ENCODE measurements at places on chromosomes 2 and 18.

- peak; percentile 54 for DNase-seq
Measured at GRCh38 chr2:189254268-189254883, 74.8 kb upstream of the COL5A2 start.

DNA sequence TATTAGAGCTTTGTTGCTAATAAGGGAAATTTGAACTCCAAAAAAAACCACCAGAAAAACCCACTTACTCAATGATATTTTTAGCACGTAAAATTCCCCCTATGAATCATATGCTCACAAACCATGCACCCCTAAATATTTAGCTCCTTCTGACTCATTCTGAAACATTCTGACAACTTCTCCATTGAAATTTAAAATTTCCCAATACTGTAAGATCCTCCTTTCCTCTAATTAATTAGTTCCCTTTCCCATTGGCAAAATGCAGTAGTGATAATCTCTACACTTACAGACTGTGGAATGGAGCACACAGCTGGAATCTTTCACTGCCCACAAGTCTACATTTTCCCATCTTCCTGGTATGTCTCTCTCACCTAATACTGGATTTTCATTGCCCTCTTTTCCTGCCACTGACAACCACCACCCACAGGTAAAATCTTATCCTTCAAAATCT lies 215.8 kb upstream of the ACVR2A start:
- DNase-seq, result no peak

- no peak for DNase-seq
Measured at GRCh38 chr2:227179988-227180685, 15.7 kb downstream of the COL4A3 start.

GRCh38 chr18:22640281-22640842 lies 222.6 kb upstream of the CTAGE1 start:
- DNase-seq, result no peak

DNA sequence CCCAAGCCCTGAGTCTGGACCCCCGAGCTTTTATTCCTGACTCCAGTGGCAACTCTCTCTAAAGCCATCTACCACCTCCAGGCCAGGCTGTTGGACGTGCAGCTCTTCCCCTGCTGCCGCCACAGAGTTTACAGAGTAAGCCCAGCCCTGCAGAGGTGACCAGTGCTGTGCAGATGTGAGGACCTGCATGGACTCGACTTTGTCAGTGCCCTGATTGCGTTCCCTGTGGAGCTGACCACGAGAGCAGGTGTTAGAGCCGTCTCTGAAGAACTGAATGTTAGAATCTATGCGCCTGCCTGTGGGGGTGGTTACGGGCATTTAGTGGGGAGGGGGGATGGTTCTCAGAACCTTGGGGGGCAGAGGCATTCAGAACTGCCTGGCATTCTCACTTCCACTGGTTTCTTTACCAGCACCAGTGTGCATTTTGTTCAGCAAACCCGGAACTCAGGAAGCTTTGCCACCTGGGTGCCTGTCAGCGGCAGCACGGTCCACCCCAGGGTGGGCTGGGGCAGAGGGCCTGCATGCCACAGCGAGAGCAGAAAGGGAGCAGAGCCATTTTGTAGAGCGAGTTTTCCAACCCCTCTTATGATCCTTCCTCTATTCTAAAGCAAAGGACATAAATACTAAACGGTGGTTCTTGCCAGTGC lies 137.9 kb downstream of the KLHL29 start:
- DNase-seq, result no peak

- peak; percentile 23 for DNase-seq
Measured at GRCh38 chr2:240921311-240921994, 15.3 kb downstream of the CROCC2 start.

- no peak for DNase-seq
Measured at GRCh38 chr2:218755567-218756404, 26.2 kb upstream of the CYP27A1 start.

- no peak for DNase-seq
Measured at GRCh38 chr2:4882421-4882820, 809.8 kb upstream of the SOX11 start.

- DNase-seq, result no peak
Measured at GRCh38 chr2:96747061-96747617, 7.3 kb upstream of the LMAN2L start.

GRCh38 chr2:238099714-238100048 lies 459 bp upstream of the ESPNL start:
- peak; percentile 47 for DNase-seq

DNA sequence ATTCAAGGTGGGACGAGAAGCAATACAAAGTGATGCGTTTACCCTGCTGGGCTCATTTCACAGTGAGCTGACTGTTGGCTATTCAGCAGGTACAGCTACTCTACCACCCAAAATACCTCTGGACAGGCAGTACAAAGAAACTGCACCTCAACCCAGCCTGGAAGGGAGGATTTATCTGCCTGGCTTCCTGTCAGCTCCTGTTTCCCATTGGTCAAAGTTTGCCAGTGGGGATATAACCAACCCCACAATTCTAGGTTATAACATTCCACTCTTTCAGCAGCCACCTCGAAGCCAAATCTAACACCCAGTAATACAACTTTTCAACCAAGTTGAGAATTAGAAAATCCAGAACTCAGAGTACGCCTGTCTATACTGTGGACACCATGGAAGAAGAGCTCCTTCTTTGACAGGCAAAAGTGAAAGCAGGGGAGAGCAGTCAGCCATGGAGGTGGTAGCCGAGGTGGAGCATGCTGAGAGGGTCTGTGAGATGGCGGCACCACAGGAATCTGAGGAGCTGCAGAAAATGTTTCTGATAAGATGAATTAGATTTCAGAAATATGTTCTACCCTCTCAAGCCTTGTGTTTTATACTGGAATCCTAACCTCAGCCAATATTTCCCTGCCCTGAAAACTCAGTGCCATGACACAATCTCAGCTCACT lies 10.8 kb downstream of the DUSP19 start:
- DNase-seq, result no peak

Measured in islet precursor cell (in vitro differentiated cells).